ENCODE measurements at places on chromosomes 12 and 14. TPM values are rescaled to one million over a fixed set of nuclear protein-coding genes. Genes with fewer than 3 reads are reported as not detected.

Gene HOXC12
- not detected for total RNA-seq

Gene SCYL2
- total RNA-seq, result 33.6 TPM

GRCh38 chr14:93752980-93753561, 35.2 kb downstream of the PRIMA1 start:
- no peak for DNase-seq

Gene HOXC6
- 13.9 TPM for total RNA-seq

- no peak for DNase-seq
Observed at GRCh38 chr12:15899282-15899870, 11.8 kb upstream of the DERA start.

Data from ovary (tissue), 10 donors.